Vagina (tissue), 2 donors: ENCODE measurements at places on chromosomes 13 and 19.

- DNase-seq = no peak
Measured at GRCh38 chr13:106521095-106521799, 14.2 kb downstream of the EFNB2 start.

DNA sequence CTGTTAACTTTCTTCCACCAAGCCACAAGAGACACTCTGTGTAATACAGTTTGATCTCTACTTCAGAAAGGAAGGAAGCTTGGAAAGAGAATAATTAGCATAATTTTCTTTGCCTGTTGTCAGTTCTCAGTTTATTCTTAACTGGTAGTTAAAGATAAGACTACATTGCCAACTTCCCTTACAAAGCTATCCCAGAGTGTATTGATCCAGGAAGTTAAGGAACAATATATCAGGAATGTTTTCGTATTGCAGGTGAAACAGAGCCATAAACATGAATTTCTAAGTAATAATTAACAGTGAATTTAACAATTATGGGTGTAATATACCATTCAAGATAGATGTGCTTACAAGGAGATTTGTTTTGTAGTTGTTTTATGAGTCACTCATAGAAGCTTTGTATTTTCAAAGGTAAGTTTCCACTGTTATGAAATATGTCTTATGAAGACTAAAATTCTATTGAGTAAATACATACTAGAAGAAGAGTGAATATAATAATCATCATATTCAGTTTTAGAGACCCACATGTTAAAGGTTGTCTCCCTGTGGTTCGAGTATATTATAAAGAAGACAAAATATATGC lies 88.4 kb upstream of the KLF5 start:
- DNase-seq = no peak

GRCh38 chr19:46189971-46190888 lies 39.3 kb upstream of the IGFL1 start:
- DNase-seq = no peak

DNA sequence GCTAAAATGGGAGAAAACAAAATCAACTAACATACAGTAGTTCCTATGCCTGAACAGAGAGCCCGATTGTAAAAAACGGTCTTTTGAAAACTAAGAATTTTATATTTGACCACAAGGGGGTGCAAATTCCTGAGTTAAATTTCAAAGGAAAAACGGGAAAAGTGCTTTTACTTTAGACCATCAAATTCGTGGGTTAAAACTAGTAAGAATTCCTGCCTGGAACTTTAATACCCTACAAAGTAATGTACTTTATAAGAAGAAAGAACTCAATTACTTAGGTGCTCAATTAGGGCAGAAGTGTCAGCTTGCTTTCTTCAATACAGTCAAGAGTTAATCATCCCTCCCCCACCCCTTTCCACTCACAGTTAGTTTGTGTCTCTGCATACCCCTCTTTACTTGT lies 69.8 kb downstream of the KCNRG start:
- no peak for DNase-seq

DNA sequence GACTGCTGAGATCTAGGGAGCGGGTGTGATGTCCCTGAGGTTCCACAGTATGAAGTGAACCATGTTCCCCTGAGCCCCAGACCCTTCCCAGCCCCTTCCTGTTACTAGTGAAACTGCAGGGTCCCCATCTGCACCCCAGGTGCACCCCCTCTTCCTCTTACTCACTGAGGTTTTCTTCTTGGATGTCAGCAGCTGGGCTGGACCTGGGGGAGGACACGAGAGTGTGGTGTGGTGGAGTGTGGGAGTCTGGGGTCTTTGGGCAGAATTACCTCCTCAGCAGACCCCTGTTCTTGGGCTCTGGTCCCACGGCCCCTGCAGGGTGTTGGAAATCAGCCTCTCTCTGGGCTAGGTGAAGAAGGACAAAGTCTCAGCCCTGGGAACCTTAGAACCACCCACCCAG lies 3.3 kb upstream of the LILRA6 start:
- DNase-seq = no peak
